ENCODE measurements at places on chromosomes 3 and 15.

DNA sequence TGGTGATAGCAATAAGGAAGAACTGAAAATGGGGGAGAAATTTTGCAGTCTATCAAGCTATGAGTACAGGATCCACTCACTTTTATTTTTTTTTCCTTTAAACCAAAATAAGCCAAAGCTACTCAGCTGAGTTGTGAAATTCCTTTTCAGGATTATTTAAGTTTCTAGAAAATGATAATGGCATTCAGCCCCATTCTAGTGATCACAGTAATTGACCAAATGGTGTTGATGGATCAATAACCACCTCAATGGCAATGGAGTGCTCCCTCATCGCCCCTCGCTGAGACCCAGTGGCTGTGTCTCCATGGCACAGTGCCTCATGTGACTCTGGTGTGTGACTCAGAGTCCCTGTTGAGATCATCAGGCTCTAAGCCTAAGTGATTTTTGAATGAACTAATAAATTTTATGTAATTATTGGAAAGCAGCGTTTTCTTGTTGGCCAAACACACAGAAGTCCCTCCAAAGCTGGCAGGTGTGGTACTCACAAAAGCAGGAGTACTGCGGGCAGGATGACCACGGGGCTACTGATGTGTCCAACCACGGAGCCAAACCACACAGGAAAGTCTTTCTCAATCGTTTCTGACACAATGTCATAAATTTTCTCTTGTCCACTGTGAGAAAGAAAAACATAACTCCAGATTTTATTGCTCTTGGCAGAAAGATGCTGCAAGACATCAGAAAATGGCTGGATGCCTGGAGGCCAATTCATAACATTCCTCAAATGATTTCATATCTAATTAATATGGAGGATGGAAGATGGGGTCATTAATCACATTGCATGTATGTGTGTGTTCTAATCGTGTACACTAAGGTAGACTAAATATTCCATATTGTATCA lies 14.4 kb upstream of the STARD5 start:
- DNase-seq = no peak

- DNase-seq = no peak
Measured at GRCh38 chr3:194497799-194498575, 11.2 kb upstream of the ATP13A3 start.

DNA sequence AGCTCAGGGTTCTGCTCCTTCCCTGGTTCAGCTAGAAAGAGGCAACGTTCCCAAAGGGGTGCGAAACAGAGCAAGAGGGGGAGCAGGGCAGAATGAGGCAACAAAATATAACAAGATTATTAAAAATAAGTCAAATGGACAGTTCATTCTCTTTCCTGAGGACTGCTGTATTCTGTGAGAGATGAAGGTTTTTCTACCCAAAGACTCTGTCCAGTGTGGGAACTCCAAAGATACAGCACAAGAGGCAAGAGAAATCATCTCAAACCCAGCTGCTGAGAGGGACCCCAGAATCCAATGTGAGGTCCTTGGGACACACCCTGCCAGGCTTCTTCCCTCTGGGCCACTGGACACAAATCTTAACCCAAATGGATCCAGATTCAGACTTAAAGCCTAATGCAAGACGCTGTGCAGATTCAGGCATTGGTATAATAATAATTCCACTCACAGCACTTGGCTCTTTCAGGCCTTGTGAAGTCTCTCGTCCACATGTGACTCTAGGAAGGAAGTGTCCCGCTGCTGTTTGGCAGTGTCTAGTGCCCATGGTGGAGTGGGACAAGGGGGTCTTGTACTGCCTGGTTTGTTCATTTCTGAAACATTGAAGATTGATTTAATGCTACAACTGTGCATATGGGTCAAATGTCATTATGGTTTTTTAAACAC lies 14.5 kb upstream of the ARHGAP31 start:
- DNase-seq = no peak

DNA sequence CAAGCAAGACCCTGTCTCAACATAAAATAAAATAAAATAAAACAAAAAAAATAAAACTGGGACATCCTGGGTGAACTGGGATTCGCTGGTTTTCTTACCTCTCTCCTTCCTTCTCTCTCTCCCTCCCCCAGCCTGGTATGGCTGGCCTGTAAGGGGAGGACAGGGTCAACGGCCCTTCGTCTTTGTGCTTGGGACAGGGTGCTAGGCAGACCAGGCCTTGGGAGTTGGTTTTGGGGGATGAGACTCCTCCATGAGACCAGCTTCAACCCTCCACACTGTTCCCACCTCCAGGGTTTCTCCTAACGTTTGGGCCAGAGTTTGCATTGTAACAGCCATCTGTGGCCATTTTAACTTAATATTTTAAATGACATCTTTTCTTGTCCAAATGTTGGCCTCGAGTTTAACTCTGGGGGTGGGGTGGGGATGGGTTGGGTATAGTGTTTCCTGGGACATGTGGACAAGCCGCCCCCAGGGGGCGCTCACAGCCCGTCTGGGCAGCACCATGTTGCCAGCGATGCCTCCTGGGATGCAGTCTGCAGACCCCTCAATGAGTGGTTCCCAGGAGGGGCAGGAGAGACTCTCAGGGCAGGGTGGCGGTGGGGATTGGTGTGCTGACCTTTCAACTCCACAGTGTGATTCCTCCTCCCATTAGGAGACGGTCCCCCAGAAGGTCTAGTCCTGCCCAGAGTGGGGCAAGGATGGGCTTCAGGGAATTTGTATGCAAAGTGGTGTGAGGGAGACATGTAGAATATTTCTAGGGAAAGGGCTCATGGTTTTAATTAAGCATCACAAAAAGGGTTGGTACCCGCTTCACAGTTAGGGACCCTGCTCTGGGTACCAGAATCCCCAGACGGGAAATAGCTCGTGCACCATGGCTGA lies 37.7 kb upstream of the LCTL start:
- peak; percentile 44 for DNase-seq
